SJSA1 (cell line): ENCODE measurements at places on chromosomes 4 and X. TPM values are rescaled to one million over a fixed set of nuclear protein-coding genes. Genes with fewer than 3 reads are reported as not detected.

Gene KLHL8
- total RNA-seq = 10.2 and 16.0 TPM in 2 replicates

DNA sequence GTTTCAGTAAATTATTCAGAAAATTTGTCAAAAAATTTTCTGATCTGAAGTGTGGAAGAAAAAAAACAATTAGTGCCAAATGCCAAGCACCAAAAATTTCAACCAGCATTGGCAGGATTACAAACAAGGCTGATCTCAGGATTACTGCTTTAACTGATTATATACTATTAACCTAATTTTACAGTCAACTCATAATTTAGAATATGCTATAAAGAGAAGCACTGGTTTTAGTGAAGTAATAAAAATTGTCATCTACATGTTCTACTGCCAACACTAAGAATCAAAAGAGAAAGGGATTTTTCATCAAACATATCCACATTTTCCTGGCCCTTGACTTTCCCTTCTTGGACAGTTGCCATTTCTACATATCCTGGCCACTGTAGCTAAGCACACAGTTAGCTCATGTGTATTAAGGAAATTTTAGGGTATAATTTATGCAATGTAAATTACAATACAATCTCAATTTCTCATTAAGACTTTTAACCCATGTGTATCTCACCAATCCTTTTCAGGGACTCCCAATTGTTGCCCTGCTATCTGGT, 33.8 kb downstream of the THOC2 start:
- DNase-seq = no peak
- H3K4me1 ChIP-seq = no peaks in the 10 kb centered on the region
- no peaks in the 10 kb centered on the region for H3K27me3 ChIP-seq
- no peak overlapping the region for H3K4me3 ChIP-seq
- no peaks in the 10 kb centered on the region for H3K36me3 ChIP-seq
- H3K27ac ChIP-seq = no peak overlapping the region

- no peak for DNase-seq
- H3K36me3 ChIP-seq = no peaks in the 10 kb centered on the region
- no peak overlapping the region for H3K27ac ChIP-seq
- H3K4me3 ChIP-seq = no peak overlapping the region
Observed at GRCh38 chr4:53633608-53634007, 42.3 kb upstream of the LNX1 start.

DNA sequence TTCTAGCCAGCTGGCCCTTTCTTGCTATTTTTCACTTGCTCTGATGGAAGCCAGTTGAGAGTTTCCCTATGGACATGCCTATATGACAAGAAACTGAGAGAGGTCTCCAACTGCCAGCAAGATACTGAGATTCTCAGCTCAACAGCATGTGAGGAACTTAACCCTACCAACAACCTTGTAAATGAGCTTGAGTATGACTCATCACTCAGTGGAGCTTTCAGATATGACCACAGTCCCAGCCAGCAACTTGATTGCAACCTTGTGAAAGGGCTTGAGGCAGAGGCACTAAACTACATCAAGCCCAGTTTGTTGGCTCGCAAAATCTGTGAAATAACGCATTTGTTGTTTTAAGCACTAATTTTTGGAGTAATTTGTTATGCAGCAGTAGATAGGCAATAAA, 175.8 kb downstream of the COMMD8 start:
- no peak overlapping the region for H3K27ac ChIP-seq
- no peaks in the 10 kb centered on the region for H3K27me3 ChIP-seq
- H3K4me1 ChIP-seq = no peaks in the 10 kb centered on the region
- no peak overlapping the region for H3K4me3 ChIP-seq
- no peak for DNase-seq
- H3K36me3 ChIP-seq = no peaks in the 10 kb centered on the region

DNA sequence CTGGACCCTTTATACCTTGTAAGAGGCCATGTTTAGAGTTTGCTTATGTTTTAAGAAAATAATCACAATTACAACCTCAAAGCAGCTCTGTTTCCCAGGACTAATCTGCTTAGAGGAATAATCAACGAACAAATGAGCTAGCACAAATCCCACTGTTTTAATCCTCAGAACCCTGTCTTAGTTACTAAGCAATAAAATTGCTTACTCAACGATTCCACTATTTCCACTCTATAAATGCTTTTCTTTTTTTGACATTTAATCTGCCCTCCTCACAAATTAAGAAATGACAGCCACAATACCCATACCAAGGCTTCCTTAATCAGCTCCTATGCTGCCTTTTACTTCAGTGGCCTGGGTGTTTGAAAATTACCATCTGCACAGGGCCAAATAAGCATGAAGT, 48.8 kb downstream of the FAM120C start:
- no peak overlapping the region for H3K4me3 ChIP-seq
- H3K4me1 ChIP-seq = no peaks in the 10 kb centered on the region
- DNase-seq = no peak

- H3K36me3 ChIP-seq = no peaks in the 10 kb centered on the region
- no peaks in the 10 kb centered on the region for H3K27me3 ChIP-seq
- H3K4me3 ChIP-seq = no peak overlapping the region
- no peaks in the 10 kb centered on the region for H3K4me1 ChIP-seq
- DNase-seq = no peak
Observed at GRCh38 chrX:129768586-129769466, 10.9 kb upstream of the SASH3 start.

DNA sequence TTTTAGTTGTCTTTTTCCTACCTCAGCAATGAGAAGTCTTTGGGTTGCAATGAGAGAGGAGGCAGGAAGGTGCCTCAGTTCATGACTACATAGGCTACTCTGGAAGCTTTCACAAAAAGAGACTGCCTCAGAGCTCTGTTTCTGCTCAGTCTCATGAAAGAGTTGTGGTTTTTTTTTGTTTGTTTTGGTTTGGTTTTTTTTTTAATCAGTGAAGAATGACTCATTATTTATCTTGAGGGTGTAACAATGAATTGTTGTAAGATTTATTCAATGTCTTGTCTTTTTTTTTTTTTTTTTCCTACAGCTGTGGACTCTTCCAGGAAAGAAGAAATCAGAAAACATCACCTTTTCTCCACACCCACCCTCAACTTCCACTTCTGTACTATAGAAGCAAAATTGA, 67.5 kb upstream of the CXCL13 start:
- H3K27ac ChIP-seq = no peak overlapping the region
- H3K27me3 ChIP-seq = no peaks in the 10 kb centered on the region
- DNase-seq = peak; percentile 75
- no peak overlapping the region for H3K4me3 ChIP-seq
- peaks cover 14% of the 10 kb centered on the region for H3K4me1 ChIP-seq
- no peaks in the 10 kb centered on the region for H3K36me3 ChIP-seq

DNA sequence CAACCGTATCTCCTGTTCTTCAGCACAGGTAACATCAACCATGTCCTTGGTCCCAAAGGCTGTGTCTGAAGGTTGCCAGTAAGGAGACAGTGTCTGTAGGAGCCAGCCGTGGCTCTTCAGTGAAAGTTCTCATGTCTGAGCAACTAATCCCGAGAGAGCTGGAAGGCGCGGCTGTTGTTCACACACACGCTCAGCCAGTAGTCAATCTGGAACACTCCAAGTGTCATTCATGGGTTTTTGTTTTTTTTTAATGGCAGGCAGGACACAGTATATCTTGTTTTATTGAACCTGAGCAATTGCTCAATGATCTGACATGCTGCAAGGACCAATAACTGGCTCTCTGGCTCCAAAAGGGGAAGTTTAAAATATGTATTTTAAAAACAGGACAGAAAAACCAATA, 48.4 kb upstream of the MAP3K15 start:
- H3K36me3 ChIP-seq = no peaks in the 10 kb centered on the region
- H3K4me1 ChIP-seq = no peaks in the 10 kb centered on the region
- DNase-seq = no peak
- no peaks in the 10 kb centered on the region for H3K27me3 ChIP-seq
- no peak overlapping the region for H3K4me3 ChIP-seq
